ENCODE measurements at places on chromosomes 12 and 14. TPM values are rescaled to one million over a fixed set of nuclear protein-coding genes. Genes with fewer than 3 reads are reported as not detected.

Gene PSME1
- total RNA-seq, result 153 TPM

Gene LAG3
- 12.1 TPM for total RNA-seq

GRCh38 chr14:69982220-69982839 lies 103.1 kb downstream of the SMOC1 start:
- no peak for DNase-seq

DNA sequence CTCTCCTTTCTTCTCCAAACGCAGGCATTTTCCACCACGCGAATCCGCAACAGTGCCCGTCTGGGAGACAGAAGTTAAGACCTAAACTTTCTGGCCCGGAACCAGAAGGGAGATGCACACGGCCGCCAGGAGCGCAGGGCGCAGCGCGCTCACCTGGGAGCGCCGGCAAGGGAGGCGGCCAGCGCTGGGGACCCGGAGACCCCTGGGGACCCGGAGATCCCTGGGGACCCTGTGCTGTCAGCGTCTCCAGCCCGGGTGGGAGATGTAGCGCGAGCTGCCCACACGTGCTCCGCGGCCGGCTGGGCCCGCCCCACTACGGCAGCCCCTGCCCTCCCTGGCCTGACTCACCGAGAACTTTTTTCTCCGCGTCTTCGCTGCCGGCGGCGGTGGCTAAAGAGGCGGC lies 620 bp downstream of the YBX3 start:
- no peak for DNase-seq

GRCh38 chr14:46661728-46662127 lies 10.1 kb upstream of the RPL10L start:
- DNase-seq, result no peak

GRCh38 chr14:25134184-25134583 lies 84.2 kb upstream of the STXBP6 start:
- DNase-seq, result no peak

DNA sequence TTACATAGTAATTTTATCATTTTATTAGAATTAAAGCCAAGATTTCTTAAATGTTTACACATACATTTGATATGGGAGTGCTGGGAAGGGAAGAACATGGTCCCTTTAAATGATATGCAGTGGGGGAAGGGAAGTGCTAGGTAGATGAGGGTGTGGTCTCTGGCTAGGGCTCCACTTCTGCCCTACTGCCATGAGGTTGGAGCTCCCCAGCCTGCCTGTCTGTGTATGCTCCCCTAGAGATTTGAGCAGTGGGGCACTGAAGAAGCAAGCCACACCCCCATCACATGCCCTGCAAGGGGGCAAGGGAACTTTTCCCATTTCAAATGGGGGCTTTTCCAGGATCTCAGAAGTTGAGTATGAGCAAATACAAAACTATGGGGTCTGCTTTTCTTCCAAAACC lies 25.5 kb downstream of the CLECL1 start:
- DNase-seq, result no peak

DNA sequence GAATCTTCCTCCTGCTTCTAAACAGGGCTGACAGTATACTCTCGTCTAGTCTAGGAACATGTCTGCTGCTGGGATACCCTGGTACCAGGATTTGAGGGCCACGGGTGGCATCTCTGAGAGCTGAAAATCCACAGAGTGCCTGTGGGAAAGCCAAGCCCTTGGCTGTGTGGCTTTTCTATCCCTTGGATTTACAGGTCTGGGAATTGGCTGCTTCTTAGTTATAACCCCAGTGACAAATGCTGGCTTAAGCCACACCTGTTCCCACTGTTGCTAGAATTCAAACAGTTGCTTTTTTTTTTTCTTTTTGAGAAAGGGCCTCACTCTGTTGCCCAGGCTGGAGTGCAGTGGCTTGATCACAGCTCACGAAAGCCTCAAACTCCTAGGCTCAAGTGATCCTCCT lies 14.3 kb upstream of the RIN3 start:
- no peak for DNase-seq
